Left ventricle myocardium inferior (tissue), 1 donor: ENCODE measurements at places on chromosomes 4 and X.

GRCh38 chrX:6708041-6708440 is 173.1 kb upstream of the VCX3A start:
- no peak for DNase-seq

DNA sequence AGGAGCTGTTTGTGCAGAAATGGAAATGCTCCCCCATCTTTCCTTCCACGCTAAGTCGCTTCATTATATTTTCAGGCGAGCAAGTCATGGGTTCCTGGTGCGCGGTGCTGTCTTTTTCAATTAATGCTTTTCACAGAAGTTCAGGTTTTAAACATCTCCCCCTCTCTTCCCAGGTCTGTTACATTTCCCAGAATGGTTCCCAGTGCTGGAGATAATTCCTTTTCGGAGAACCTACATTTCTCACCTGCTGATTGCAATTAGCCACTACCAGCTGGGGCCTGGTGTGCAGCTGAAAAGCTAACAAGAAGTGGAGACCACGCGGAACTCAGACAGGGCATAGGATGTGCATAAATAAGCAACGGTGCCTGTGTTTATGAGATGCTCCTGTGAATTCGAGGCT is 217.8 kb downstream of the MID1IP1 start:
- DNase-seq: no peak

GRCh38 chr4:48602763-48603162 is 112.7 kb downstream of the ZAR1 start:
- DNase-seq: no peak

GRCh38 chr4:79875344-79875899 is 197.6 kb downstream of the ANTXR2 start:
- DNase-seq: no peak
